ENCODE measurements at places on chromosomes 3 and 15.

GRCh38 chr3:96813134-96813819 lies 1.1 kb upstream of the EPHA6 start:
- peak; percentile 60 for DNase-seq

GRCh38 chr3:144770281-144770680 lies 798.7 kb downstream of the DIPK2A start:
- DNase-seq, result no peak

DNA sequence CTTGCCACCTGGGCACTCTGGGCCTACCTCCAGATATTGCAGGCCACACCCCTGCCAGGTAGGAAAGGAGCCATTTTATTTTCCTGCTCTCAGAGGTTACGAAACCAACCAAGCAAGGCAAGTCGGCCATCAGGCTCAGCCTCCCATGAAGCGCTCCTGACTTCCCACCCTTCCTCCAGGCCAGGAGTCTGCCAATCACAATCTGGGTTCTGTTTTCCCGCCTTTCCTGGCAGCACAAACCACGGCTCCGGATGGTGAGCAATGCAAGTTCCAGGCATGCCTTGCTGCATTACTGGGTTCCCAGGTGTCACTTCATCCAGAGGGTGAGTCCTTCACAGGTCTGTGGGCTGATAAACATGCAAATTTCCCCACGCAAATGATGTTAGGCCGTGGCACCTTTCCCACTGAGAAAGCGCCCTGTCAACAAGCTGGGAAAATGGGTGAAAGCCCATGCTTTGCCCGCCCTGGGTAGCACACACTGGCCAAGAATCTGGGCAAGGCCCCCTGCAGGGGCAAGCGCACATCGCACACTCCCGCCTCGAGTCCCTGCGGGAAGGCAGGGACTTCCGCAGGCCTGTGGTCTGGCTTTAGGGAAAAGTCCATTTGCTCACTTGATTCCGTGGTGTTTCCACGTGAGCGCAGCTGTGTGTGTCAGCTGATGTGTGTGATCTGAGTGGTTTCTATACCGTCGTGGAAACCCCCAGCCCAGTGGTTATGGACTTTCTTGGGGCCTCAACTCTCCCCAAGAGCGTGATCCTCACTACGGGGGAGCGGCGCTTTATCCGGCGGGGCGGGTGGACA lies 61.6 kb upstream of the RYK start:
- DNase-seq, result no peak

GRCh38 chr3:194042927-194043326 lies 93.0 kb upstream of the HES1 start:
- DNase-seq, result peak; percentile 94

GRCh38 chr3:189186101-189186500 lies 14.3 kb downstream of the TPRG1 start:
- DNase-seq, result peak; percentile 54

- DNase-seq, result no peak
These were observed 56.1 kb upstream of the CMTM7 start for GRCh38 chr3:32335365-32336112.

GRCh38 chr15:78000091-78000926 lies 77.2 kb downstream of the TBC1D2B start:
- no peak for DNase-seq

GRCh38 chr3:177300039-177300833 lies 103.0 kb upstream of the TBL1XR1 start:
- no peak for DNase-seq

DNA sequence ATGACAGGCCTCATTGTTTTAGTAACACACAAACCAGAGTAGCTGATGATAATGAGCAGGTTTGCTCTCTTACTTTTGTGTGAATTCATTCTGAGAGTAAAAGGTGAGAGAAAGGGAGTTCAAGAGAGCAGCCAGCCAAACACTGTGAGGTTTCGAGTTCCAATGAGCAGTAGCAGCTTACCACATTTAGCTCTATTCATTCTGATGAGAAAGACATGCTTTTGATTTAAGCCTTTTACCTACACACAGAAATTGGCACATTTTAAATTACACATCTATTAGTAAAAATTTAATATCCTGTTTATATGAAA lies 28.0 kb downstream of the GLDN start:
- no peak for DNase-seq

DNA sequence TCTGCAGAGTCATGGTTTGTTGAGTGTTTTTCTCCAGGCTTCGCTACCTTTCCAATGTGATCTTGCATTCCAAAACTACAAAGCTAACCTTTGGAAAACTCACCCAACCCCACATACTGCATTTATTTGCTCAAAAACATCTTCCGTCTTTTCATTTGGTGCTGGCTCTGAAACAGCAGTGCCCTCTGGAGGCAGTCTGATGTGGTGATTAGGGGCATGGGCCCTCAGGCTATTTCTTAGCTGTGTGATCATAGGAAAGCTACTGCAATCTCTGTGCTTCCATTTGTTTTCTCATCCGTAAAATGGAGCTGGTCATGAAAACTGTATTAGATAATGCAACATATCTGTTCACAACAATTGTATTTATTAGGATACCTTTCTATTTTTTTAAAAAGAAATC lies 47.0 kb downstream of the MTHFS start:
- peak; percentile 38 for DNase-seq

DNA sequence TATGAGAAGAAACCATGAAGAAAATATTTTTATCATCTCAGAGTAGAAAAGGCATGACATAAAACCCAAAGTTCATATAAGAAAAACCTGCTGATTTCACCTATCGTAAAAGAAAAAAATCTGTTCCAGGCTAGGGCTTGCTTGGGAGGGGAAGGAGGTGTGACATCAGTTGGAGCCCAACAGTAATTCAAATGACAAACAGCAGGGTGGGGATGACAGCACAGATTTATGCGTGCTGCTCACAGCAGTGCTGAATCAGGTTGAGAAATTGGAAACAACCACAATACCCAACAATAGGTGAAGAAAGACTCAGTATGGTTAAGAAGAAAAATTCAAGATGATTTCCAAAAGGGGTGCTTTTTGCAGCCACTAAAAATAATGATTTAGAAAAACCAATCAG lies 172.4 kb downstream of the PDE8A start:
- no peak for DNase-seq

DNA sequence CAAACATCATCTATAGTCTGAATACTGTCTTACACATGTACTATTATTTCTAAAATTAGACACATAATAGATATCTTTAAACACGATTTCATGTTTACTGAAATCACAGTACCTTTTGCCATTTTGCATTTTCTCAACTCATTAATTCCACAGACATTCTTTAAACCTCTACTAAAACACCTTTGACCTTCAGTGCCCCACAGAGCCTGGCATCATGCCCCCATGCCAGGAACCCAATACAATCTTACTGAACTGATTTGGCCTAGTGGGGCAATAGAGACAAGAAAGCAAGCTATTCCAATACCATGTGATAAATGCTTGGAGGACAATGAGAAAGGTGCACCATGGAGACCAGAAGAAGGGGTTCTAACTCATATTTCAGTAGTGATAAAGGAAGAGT lies 19.3 kb upstream of the GUCA1C start:
- no peak for DNase-seq

GRCh38 chr3:40494698-40495097 lies 11.1 kb upstream of the ZNF620 start:
- no peak for DNase-seq

DNA sequence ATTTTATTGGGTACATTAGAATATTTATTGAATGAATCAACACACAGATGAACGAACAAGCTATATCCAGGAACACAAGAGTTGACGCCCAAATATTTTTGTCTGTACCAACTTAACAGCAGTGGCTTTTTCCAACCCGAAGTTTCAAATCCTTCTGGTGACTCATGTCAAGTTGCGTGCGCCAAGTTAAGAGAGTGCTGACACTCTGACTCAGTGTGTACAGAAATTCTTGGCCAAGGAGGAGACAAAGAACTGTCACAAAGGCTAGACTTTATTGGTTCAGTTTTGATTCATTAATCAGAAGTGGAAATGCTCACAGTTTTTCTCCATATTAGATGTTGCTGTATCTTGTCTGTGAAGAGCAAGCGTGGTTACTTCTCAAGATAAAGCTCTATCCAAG lies 59.6 kb upstream of the TSC22D2 start:
- peak; percentile 94 for DNase-seq

- DNase-seq, result no peak
These were observed 34.9 kb upstream of the GAP43 start for GRCh38 chr3:115588201-115589115.

DNA sequence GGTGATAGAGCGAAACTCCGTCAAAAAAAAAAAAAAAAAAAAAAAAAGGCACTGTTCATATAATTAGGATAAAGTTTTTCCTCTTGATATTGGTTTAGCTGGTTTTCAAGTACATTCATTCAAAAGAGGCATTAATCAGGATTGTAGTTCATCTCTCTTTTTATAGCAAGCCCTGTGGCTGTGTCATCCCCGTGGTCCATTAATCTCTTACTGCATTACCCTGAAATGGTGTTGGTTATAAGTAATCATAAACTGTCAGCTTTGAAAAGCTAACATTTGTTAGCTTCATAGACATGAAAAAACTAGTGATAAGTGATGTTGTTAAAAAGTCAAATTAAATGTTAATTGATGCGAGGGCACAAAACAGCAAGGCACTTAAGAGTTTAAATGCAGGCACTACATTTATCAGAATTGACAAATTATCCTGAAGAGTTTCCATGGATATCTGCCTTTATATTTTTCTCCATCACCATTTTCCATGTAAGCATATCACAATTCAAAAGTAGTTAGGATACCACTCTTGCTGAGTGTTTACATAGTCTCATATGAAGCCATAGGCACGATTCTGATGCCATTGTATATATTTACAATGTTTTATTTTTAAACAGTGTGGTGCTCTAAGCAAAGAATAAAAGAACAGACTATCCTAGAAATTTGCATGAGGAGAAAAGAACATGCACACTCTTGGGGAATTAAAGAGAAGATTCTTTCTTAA lies 193.1 kb downstream of the OTOL1 start:
- DNase-seq, result no peak

GRCh38 chr3:10763817-10764258 lies 52.2 kb upstream of the SLC6A11 start:
- no peak for DNase-seq

DNA sequence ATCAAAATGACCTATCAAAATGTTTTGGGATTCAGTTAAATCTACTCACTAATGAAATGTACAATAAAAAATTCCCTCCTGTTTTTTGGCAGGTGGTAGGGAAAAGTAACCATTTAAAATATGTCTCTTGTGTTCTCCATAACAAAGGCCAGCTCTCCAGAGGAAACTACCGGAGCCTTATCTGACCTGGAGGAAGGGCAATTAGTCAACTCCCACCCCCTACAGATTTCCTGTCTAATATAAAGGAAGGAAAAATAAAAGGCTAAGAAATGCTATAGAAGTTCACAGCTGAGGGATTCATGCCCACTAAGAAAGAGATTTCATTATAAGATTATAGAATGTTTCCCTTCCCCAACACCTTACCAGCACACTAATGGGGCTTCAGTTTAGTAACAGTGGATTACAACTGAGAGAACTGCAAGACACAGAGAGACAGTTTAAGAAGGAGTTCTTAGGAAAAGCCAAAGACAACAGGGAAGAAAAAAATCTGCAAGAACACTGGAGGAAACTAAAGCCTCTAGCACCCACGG lies 376.5 kb upstream of the KCNMB2 start:
- no peak for DNase-seq

DNA sequence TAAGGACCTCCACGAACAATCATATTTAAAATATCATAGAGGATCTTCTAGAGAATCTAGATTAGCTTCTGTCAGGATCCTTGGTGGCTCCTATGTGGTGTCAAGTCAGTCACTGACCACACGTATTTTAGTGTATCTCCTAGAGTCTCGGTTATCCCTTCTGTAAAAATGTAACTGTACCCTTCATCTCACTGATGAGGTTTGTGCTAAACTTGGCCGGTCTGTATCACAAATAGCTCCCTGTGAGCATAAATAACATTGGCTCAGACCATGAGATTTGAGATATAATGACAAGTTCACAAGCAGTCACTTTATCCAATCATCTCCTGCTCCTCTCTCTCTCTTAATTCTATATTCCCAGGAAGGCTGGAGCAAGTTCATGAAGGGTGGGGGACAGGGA lies 93.6 kb upstream of the ARL6 start:
- DNase-seq, result no peak

DNA sequence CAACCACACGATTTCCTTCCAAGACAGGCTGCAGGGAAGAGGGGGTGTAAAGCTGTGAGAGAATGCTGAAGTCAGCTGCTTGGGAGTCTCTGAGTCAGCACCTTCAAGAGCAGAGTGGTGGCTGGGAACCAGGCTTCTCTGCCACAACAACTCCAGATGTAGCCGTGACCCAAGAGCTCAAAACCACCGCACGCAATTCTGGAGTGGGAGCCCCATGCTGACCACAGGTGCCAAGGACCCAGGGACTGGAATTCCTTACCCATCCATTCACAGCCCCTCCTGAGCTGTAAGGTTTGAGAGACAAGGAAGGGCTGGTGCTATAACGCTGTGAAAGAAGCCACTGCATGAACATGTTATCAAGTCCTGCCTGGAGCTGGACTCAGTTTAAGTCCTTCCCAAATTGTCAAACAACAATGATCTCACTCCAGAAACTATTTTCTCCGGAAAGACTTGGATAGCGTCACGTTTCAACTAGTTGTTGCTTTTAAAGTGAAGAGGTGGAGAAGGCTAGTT lies 61.4 kb downstream of the UMPS start:
- DNase-seq, result peak; percentile 100

DNA sequence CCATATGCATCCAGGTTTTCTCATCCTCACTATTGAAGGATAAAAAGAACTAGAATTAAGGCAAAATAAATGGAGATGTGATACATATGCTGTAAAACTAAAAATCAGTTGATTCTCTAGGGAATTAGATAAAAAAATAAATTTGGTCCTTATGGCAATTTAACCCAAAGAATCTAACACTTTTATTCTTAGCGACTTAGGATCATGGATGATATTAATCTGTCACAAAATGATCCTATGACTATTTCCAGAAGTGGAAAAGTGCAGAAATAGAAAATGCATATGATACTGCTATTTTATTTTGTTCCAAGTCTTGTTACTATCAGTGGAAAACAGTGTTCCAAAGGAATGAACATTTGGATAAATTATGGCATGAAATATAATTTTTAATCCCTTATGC lies 746.3 kb downstream of the ROBO2 start:
- no peak for DNase-seq

- DNase-seq, result no peak
These were observed 806 bp upstream of the LRRC28 start for GRCh38 chr15:99250494-99250856.

- DNase-seq, result no peak
These were observed 239.1 kb downstream of the ISL2 start for GRCh38 chr15:76575679-76576078.

- DNase-seq, result no peak
These were observed 69.4 kb downstream of the MME start for GRCh38 chr3:155149494-155149893.

GRCh38 chr15:97972366-97972765 lies 11.9 kb downstream of the ARRDC4 start:
- DNase-seq, result no peak

DNA sequence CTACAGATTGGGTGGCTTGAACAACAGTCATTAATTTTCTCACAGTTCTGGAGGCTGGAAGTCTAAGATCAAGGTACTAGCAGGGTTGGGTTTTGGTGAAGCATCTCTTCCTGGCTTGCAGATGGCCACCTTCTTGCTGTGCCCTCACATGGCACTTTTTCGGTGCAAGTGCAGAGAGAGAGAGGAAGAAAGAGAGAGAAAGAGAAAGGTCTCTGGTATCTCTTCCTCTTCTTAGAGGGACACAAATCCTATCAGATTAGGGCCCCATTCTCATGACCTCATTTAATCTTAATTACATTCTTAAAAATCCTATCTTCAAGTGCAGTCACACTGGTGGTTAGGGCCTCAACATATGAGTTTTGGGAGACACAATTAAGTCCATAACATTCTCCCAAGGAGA lies 167.1 kb downstream of the NFKBIZ start:
- no peak for DNase-seq

GRCh38 chr15:56215769-56216168 lies 27.9 kb downstream of the RFX7 start:
- peak; percentile 28 for DNase-seq

- peak; percentile 78 for DNase-seq
These were observed 191.9 kb upstream of the IL12A start for GRCh38 chr3:159796744-159797143.
